ENCODE measurements at places on chromosomes 4 and X.

- DNase-seq = no peak
Observed at GRCh38 chr4:76016393-76016792, 6.9 kb downstream of the CXCL10 start.

GRCh38 chrX:152843852-152844251 is 13.0 kb downstream of the NSDHL start:
- DNase-seq = no peak

- no peak for DNase-seq
Observed at GRCh38 chr4:13893211-13893610, 265.7 kb upstream of the BOD1L1 start.

DNA sequence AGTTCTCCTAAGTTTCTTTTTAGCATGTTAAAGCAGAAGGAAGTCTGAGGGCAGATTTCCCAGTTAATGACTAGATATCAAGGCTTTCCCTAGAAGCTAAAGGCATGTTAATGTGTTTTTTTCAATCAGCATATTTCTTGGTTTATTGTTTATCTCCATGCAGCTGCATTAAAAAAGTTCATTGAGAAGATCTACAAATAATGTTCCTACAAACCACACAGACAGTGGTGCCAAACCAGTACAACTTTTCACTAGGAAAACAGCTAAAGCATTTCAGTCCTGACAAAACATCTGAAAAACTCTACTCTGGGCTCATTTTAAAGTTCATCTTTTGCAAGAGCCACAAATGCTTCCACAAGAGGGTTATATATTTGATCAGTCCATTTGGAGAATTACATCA is 320.0 kb downstream of the ADGRL3 start:
- no peak for DNase-seq

GRCh38 chr4:4859799-4860599 is 534 bp downstream of the MSX1 start:
- DNase-seq = no peak

DNA sequence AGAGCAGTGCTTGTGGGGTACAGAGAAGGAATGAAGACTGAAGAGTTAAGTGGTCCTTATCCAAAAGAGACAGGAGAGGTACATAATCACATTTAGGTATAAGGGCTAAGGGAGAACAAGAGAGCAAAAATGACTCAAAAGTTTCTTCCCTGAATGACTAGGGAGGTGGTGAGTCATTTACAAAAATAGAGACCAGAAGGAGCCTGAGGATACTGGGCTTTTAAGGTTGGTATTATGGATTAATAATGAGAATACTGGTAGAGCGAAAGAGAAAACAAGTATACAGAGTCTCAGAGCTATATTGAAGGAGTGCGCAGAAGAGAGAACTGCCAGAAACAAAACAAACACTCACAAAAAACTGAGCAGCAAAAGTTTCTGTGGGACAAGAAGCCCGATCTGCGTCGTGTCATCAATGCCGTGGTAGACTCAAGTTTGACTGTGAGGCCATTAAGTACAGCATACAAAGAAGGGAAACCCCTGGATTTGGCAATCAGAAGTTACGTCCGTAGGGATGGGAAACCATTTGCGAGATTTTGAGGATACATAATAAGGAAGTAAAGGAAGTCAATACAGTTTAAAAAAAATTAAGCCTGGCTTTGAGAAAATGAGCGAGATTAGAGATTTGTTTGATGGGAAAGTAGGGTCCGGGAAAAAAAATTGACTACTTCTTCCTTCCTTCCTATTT is 129.1 kb upstream of the STIM2 start:
- DNase-seq = no peak

GRCh38 chr4:143351774-143352451 is 15.2 kb downstream of the GAB1 start:
- DNase-seq = no peak

- DNase-seq = no peak
Observed at GRCh38 chr4:96383349-96383748, 543.5 kb downstream of the PDHA2 start.

GRCh38 chr4:163554870-163555465 is 60.5 kb downstream of the TMA16 start:
- no peak for DNase-seq

GRCh38 chr4:6322761-6323566 is 53.3 kb downstream of the WFS1 start:
- no peak for DNase-seq

DNA sequence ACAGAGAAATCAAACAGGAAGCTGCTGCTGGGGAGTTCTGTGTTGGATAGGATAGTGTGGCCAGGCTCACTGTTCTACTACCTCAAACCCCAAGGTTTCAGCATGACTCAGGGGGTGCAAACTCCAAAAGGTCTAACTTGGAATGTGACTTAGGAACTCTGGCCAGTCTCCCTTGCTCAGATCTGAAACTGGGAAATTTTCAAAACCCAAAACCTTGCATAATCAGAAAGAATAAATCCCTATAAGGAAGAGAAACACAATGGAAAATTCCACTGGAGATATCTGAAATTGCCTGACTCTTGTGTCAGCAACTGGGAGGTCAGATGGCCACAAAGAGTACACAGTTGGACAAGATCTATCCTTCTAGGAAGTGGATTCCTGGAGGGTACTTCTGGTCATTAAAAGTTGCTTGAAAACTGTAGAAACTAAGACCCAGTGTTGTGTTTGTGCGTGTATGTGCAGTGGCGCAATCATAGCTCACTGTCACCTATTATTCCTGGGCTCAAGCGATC is 58.0 kb downstream of the PPEF2 start:
- no peak for DNase-seq

- no peak for DNase-seq
Observed at GRCh38 chr4:70842761-70843435, 3.2 kb upstream of the GRSF1 start.

- DNase-seq = no peak
Observed at GRCh38 chr4:157898836-157899605, 273.8 kb downstream of the GASK1B start.

DNA sequence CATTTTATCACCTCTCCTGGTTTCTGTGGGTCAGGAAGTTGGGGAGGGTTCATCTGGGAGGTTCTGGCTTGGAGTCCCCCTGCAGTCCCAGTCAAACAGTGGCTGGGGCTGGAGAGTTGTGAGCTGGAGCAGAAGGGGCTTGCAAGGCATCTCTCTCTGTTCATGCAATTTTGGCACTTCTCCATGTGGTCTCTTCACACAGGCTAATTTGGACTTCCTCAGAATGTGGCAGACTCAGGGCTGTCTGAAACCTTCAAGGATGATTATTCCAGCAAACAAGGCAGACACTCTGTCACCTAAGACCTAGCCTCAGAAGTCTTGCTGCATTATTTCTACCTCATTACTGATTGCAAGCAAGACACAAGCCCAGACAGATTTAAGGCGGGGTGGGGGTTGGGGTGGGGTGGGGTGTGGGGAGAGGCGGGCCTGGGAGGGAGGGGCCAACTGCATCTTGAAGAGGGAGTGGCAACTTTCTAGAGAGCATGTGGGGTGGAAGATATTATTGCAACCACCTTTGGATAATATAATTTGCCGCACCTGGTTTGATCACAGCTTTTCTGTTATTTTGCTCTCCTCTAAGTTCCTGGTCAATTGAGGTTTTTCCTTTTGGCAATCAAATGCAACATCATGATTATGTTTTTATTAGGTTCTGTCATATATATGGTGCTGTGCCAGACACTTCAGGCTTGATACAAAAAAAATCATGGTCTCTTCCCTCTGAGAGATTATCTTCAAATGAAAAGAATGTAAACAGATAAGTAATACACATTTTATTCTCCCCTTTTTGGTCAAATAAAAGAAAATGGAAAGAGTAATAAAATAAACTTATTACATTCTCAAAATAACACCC is 799.5 kb downstream of the RPA4 start:
- DNase-seq = no peak

- no peak for DNase-seq
Observed at GRCh38 chr4:168092176-168092712, at the start of gene ANXA10. Gene ANXA10, plus strand, starts transcription at chr4:168092537. Its CDS starts 164 bp downstream, at chr4:168092701.

DNA sequence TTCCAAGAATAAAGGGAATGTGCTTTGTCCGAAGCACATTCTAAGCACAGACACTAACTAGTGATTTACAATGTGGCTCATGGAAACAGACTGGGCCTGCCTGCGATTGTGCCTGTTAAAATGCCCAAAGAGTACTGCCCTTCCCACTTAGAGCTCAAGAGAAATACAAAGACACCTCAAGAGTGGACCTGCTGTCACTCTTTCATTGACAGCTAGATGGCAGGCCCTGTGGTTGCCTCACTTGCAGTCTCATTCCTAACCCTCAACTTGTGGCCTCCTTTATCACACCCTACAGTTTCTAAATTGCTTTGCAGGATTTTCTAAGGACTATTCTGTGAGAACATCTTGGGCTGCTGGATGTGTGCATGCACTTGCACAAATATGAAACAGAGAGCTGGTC is 331.0 kb upstream of the EMCN start:
- no peak for DNase-seq

GRCh38 chr4:182421753-182422152 is 178.6 kb downstream of the TENM3 start:
- DNase-seq = no peak

DNA sequence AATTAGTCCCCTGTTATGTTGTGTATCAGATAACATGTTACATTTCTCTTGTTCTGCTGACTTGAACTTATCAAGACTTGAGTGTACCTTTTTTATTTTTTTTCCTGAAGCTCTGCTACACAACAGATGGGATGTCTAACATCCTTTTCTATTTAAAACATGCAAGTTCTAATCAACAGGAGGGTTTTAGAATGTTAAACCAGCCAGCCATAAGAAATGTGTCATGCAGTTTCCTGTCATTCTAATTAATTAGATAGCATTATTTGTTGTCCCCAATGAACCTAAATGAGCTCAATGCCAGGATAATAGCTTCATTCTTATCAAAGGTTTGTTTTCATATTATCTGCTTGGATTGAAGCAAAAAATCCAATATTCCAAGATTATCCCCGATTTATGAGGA is 958.2 kb downstream of the PCDH7 start:
- no peak for DNase-seq

DNA sequence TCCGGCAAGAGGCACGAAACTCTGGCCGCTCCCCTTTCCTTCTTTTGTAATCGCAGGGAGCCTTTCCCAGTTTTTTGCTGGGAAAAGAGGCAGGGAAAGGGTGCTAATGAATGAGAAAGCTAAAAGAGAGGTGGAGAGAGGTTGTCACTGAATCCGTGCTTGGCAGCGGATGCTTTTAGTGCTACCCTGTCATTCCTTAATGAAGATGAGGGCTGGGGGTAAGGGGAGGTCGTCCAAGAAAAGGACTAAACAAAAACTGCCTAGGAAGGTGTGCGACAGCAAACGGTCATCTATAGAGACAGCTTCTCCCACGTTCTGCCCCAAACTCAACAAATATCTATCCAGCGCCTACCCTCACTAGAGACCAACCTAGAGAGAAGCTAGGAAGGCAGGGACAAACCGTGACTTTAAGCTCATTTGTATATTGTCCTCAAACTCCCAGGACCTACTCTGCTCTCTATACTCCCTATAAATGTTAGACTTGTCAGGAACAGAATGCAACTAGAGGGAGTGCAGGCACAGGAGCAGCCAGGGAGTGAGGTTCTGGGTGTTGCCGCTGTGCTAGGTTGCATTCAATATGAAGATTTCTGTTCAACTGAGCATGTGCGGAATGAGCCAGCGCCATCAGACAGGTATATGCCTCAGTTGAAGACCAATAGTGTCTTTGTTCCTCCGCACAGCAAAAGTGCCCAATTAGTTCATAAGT is 777 bp upstream of the CASK start:
- no peak for DNase-seq
